ENCODE measurements at places on chromosomes 6 and 20.

DNA sequence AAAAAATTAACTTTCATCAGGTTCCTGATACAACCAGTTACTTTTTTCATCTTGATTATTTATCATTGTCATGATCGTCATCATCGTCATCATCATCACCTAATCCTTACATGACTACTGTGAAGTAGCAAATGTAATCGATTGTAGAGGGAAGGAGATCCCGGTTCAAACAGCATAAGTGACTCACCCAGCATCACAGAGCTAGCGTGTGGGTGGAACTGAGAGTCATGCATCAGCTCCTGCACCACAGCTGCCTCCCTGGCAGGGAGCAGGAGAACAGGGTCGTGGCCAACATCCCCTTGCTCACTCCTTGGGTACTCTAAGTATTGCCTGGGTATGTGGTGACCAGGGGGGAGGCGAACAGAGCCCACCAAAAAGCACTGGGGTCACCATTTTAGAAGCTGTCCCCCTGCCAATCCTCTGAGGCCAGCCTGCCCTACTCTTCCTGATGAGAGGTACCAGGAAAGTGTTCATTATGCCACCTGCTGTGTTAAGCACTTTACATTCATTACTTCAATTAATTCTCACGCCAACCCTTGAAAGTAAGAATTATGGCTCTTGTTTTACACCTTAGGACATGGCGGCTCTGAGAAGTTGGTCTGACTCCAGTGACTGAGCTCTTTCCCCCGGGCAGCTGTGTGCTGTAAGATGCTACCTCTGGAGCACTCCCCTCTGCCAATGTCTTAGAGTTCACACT lies 425.2 kb downstream of the CD83 start:
- DNase-seq, result peak; percentile 22

DNA sequence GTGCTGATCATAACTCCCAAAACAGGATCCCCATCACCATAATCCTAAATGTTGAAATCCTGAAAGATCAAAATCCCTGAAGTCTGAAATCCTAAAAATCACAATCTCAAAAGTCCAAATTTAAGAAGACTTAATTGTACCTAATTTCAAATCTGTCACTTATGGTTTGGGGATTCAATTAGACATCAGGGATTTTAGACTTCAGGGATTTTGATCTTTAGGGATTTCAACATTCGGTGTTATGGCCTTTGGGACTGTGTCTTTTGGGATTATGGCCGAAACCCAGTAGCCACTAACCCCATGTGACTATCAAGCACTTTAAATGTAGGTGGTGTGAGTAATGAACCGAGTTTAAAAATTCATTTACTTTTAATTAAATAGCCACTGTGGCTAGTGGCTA lies 21.7 kb upstream of the AVP start:
- no peak for DNase-seq

DNA sequence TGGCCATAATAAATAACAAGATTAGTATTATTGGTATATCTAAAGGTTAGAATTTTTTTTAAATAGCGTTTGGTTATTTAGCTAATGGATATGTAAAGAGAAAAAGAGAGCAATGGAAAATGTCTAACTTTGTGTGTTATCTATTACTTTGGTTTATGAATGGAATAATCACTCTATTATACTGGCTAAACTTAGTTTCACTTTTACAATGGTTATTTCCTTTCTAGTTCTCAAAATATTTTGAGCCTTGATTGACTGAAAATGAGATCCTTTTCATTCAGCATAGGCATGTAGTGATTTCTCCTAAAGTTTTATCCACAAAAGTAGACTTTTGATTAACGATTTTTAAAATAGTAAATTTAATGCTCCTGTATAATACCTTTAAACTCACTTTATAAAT lies 51.6 kb upstream of the MLIP start:
- DNase-seq, result no peak

GRCh38 chr6:2619651-2620050 lies 131.1 kb downstream of the MYLK4 start:
- DNase-seq, result no peak

DNA sequence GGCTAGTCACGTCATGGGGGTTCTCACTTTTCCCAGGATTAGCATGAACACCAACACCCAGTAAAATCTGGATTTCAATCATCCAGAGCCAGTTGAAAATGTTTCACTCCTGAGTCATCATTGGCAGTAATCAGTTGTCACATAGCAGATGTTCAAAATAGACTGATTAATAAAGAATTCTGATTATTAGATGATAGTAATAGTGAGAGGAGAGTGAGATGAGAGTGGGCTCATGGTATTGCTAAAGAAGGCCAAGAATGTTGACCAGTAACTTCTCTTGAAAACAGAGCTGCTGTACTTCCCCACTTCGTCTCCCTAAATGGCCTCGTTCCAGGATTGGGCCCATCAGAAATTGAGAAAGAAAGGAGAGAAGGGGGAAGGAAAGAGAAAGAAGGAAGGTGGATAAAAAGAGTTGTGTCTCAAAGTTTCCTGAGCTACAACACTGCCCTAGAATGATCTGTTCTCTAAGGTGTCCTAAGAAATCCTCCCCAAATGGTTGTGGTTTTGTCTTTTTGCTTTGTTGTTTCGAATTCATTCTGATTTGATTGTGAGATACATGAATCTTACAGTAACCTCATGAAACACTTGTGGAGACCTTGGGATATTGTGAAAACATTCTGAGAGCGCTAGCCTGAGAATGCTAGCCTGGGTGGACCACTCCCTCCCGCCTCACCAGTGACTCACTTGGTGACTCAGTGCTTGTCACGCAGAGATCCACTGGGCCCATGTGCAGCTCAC lies 502.2 kb upstream of the JARID2 start:
- DNase-seq, result no peak

- no peak for DNase-seq
Observed at GRCh38 chr6:157226026-157226625, 97.2 kb downstream of the TMEM242 start.

DNA sequence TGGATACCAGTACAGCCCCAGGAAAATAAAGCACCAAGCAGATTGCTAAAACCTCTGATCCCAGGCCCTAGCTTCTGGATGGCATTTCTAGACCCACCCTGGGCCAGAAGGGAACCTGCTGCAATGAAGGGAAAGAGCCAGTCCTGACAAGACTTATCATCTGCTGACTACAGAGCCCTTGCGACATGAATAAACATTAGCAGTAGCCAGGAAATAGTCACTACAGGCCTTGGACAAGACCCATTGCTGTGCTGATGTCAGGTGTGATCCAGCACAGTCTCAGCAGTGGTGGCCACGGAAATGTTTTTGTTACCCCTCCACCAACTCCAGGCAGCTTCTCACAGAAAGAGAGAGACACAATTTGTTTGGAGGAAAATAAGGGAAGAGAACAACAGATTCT lies 399.3 kb downstream of the HAO1 start:
- DNase-seq, result no peak

DNA sequence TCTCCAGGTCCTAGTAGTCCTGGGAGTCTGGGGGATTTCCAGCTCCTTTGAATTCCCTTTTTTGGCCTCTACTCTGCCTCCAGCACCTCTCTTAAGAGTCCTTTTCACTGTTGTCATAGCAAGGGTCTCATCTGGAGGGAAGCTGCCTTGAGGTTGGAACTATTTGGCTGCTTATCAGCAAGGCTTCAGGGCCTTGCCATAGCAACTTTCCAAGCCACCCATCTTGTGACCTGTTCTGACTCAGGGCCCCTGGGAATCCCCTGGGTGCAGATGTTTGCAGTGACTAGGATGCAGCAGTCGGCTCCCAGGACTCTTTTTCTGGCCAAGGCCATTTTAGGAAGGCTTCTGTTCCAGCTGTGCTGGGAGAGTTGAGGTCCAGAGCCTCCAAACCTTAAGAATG lies 12.4 kb downstream of the PKIG start:
- no peak for DNase-seq

GRCh38 chr6:45666846-45667245 lies 289.1 kb upstream of the SUPT3H start:
- no peak for DNase-seq
